ENCODE measurements at places on chromosomes 7 and 10.

DNA sequence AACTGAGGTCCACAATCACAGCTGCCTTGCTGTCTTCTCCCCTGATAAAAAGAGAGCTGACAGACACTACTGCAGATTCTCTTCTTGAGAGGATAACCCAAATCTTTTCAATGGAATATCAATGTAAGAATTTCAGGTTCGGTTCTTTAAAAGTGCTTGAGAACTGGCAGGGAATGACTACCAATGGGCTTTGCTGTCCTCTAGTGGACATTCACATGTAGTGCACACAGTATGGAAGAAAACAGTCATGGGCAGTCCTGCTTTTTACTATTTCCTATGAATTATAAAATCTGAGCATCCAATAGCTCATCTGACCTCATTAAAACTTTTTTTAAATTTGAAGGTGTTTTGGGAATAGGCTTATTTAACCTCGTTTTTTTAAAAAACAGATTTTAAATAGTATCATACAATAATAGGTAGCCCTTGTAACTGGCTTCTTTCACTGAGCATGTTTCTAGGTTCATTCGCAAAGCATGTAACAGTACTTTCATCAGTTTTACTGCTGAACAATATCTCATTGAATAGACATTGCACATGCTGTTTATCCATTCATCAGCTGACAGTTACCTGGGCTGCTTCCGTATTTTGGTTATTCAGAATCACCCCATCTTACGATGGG is 18.3 kb downstream of the FZD9 start:
- DNase-seq: no peak

DNA sequence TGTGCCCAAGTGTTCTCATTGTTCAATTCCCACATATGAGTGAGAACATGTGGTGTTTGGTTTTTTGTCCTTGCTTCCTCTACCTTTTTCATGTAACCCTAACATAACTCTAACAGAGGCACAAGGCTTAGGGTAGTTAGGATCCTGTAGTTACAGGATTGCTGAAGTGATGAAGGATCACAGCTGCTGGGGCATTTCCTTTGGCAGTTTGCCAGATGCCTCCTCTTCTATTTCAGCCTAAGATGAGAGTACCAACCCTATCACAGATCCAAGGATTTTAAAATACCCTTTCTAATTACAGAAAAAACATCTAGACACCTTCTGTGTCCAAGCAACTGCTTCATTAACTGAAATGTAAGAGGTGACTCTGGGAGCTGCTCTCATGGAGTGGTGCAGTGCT is 141.7 kb upstream of the COL1A2 start:
- DNase-seq: no peak

DNA sequence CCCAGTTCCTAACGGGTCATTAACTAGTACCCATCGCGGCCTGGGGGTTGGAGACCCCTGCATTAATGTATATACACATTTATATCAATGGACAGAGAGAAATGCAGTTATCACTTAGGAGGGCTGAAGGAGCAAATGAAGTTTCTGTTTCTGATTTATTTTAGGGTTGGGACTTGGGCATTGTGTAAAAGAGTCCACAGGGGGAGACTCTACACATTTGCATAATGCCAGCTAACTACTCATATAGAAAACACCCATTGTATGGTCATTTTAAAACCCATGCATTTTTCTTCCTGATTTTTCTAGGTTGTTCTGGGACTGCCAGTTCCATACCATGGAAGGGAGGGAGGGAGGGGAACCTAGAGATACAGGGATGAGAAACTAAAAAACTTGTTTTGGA is 23.5 kb downstream of the BCCIP start:
- DNase-seq: no peak

DNA sequence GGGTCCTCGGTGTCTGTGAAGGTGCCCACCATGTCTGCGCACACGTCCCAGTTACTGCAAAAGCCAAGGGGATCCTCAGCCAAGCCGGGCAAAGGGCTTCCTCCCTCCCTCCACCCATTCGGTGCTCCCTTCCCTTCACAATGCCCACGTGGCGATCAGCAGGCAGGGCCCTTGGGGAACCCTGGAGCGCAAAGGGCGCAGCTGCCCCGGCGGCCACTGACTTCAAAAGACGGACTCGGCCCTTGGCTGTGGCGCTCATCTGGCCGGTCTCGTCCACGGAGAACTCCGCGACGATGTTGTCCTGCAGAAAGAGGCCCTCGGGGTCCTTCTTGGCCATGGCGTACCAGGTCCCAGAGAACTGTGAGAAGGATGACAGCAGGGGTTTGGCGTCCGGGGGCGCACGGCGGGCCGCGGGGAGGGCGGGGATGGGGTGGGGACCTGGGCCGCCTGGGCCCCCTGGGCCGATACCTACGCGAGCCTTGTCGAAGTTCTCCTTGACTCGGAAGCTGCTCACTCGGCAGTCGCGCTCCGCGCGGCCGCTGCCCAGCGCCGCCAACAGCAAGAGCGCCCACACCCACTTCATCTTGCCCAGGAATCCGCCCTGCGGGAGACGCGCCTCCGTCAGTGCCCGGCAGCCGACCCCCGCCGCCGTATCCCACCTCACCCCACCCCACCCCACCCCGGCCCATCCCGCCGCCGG is 439 bp downstream of the RBP4 start:
- no peak for DNase-seq

GRCh38 chr7:154584352-154585252 is 418.3 kb downstream of the PAXIP1 start:
- DNase-seq: no peak

DNA sequence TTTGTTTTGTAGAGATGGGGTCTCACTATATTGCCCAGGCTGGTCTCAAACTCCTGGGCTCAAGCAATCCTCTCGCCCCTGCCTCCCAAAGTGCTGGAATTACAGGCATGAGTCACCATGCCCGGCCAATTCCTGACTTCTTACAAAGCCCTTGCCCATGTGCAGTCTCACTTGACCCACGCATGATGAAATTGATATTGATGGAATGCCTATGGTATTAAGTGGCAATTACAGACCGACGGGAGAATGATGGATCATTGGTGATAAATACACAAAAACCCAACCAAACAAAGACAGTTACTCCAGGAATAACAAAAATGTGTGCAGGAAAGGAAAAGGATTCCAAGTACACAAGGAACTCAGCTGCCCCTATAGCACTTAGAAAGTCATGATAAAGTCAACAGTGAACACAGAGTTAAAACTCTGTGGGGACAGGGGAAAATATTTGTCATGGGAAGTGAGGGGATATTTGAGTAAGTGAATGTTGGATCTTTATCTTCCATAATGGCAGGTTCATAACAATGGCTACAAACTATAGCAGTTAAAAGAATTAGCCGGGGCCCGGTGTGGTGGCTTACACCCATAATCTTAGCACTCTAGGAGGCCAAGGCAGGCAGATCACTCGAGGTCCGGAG is 21.6 kb downstream of the HIP1 start:
- DNase-seq: no peak

GRCh38 chr7:75995052-75995471 is 667 bp upstream of the TMEM120A start:
- no peak for DNase-seq

DNA sequence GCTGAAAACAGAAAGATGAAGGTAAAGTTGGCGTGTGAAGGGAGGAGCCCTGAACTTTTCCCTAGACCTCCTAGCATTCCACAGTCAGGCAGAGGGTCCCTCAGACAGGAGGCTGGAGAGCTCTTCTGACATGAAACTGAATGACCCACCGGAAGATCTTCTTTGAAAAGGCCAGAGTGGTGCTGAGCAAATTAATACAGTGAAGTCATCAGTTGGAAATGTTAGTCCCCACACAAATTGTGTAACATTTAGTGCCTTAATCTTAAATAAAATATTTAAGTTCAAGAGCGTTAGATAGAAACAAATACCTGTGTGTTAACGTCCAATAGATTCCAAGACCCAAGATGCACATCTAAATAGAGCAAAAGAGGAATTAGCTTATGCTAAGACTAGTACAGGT is 49.0 kb upstream of the WNT16 start:
- DNase-seq: no peak

DNA sequence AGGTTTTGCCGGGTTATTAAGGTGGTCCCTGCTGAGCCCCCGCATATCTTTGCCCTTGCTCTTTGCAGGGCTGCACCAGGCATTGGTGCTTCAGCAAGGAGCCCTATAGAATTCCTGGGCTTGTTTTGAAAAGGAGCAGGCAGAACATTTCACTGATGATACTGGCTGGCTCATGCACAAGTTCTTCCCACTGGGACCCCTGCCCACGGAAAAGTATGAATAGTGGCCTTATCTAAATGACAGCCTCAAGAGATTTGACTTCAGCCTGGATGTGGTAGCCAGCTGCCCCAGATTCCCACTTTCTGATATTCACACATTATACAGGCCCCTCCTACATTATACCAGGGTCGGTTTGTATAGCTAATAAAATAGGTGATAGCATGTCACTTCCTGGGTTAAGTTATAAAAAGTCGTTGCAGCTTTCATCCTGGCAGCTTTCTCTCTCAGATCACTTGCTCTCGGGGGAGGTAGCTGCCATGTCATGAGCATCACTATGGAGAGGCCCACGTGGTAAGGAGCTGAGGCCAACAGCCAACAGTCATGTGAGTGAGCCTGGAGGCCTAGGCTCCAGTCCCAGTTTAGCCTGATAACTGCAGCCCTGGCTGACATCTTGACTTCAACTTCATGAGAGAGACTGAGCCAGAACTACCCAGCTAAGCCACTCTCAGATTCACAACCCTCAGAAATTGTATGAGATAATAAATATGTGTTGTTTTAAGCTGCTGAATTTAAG is 16.8 kb upstream of the CRTAC1 start:
- DNase-seq: peak; percentile 34

- no peak for DNase-seq
Observed at GRCh38 chr10:75212343-75212742, 1.7 kb downstream of the VDAC2 start.

GRCh38 chr7:136324073-136324704 is 347.0 kb upstream of the MTPN start:
- DNase-seq: no peak

GRCh38 chr7:106071356-106071998 is 40.6 kb downstream of the SYPL1 start:
- DNase-seq: no peak

DNA sequence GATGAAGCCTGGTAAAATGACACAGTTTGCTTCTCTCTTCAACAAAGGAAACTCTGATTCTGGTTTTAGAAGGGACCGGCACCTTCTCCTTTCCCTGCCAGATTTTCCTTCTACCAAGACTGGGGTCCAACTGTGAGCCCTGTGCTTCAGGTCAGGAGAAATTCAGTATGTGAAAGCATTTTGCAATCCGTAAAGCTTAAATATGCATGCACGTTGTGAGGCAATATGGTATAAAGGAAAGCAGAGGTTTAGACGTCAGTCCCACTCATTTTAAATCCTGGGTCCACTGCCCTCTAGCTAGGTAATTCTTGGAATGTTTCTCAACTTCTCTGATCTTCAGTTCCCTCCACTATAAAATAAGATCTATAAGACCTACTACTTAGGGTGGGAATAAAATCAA is 359.0 kb upstream of the NPSR1 start:
- no peak for DNase-seq

DNA sequence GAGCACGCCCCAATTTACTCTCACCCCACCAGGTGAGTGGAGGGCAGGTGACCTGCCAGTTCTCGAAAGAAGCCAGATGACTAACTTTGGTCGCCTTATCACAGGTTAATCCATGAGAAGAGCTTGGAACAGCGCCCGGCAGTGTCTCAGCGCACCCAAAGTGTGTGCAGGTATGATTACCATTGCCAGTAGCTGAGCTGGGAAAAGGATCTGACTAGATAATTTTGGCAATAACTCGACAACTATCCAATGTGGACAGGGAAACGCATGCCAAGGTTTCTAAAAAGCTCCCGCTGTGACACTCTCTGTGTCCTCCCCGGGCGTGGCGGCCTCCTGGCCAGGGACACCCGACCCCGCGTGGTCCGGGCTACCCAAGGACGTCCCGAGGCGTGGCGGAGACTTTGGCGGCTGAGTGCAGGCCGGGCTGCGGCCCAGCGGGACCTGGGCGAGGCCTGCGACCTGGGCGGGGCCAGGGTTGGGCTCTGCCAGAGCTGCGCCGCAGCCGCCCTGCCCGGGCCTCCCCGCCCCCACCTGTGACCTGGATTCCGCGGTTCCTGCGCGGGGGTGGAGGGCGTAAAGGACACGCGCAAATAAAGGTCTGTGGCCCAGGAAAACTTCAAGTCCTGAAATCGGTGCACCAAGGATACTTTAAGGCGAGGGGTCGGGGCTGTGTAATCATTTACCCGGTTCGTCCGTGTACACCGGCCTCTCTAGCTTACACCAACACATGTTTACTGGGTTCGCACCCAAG is 13.7 kb upstream of the WAPL start:
- DNase-seq: no peak

GRCh38 chr7:22677680-22678079 is 49.3 kb upstream of the IL6 start:
- no peak for DNase-seq

DNA sequence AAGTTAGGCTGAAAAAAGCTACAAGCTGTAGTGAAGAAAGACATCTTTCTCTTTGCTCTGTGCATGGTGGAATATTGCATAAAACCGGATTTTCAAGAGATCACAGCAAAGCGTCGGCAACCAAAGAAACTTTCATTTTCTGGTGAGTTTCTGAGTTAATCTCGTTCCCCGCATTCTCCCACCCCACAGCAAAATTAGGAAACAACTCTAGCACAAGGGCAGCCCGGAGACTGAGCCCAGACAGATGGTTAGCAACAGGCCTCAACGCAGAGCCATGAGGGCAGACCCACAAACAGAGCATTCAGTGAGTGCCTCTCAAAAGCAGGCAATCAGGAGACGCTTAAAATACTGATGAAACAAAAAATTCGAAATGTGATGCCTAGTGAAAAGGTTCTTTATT is 396.1 kb upstream of the KLF6 start:
- no peak for DNase-seq
